ENCODE measurements at places on chromosomes 1 and 21.

GRCh38 chr1:43238991-43239469 lies 30.8 kb upstream of the TMEM125 start:
- no peak for DNase-seq

DNA sequence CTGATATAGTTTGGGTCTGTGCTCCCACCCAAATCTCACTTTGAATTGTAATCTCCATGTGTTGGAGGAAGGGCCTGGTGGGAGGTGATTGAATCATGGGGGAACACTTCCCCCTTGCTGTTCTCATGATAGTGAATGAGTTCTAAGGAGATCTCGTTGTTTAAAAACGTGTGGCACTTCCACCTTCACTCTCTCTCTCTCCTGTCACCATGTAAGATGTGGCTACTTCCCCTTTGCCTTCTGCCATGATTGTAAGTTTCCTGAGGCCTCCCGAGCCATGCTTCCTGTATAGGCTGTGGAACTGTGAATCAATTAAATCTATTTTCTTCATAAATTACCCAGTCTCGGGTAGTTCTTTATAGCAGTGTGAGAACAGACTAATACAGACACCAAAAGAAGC lies 40.4 kb downstream of the FRRS1 start:
- no peak for DNase-seq

DNA sequence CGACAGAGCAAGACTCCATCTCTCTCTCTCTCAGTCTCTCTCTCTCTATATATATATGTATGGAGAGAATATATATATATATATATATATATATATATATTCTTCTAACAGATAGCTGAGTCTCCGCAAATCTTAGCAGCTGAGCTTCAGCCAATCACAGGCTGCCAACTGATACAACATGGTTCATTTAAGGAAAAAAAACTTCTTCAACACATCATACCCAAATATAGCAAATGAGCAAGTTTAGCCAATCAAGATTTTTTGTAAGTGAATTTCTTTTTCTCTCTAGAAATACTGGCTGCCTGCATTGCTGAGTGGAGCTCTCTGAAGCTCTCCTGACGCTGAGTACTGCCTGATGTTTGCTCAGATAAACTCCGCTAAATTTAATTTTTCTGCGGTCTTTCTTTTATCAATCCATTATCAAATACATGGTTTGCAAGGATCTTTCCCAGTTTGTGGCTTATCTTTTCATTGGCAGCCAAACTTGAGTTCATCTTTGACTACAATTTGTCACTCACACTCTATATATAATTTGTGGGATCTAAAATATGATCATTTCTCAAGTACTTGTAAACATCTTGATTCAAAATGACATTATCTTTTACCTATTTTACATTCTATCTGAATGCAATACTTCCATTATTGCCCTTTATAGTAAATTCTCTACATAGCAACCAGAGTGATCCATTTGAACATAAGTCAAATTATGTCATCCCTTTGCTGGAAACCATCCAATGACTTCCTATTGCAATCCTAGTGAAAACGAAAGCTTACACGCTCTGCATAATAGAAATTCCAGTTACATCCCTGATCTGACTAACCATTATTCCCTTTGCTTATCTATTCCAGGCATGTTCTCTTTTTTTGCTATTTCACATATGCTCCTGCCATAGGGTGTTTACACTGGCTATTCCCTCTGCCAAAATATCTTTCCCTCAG lies 2131.7 kb downstream of the MRPL39 start:
- no peak for DNase-seq

DNA sequence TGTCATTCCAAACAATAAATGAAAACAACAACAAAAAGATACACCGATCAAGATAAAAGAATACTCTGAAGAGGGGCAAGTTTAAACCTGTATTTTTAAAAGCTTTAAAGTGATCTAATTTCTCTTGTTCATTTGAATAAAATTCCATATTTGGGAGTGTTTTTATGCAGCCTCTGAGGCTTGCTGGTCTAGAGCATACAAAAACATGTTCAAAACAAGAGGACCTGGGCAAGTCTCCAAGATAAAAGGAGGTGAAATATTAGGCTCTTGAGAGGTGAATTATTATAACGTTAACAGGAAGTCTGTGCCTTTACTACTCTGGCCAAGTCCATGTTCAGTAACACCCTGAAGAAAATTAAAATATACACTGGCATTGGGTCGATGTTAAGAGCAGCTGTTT lies 20.1 kb downstream of the URB1 start:
- DNase-seq, result no peak

DNA sequence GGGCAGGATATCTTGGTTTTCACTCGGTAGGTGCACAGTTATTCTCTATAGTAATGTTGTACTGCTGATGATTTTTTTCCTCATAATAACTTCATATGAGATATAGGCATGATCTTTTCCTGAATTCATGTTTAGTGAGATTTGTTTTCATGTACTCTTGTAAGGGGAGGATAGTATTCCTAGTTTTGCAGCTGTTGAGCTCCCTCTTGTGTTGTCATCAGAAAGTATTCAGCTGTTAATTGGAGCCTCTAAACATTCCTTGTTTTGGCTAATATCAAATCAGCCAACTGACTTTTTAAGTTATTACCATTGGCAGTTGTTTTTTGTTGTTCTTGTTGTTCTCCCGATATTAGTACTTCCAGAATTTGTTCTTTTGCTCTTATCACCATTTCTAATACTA lies 24.4 kb downstream of the OR10R2 start:
- no peak for DNase-seq

DNA sequence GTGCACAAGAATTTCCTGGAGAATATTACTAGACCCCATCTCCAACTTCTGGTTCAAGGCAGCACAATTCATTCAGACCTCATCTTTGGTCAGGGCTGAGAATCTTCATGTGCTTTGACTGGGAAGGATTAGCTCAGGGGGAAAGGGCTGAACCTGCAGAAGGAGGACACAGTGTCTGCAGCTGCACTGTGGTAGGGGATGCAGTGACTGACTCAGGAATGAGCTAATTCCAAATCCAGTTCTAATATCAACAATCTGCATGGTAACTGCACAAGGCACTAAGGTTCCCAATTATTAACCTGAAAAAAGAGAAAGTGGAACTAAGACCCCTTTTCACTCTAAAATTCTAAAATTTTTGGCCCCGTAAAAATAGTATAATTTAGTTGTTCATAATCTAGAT lies 31.6 kb downstream of the TTLL7 start:
- DNase-seq, result no peak

DNA sequence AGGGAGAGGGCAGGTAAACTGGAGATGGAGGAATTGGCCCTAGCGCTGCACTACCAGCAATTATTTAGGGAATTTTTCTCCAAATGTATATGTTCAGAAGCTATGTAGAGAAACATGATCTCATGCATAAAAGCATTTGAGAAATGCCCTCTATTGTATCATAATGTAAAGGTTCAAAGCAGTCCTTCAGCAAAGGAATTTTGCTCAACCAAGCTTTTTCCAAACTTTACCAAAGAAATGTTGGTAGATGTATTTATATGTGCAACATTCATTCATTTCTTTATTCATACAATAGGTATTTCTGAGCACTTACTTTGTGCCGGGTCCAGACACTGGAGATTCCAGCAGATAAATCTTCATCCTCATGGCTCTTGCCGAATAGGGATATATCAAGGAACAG lies 64.4 kb downstream of the XCL1 start:
- DNase-seq, result no peak

DNA sequence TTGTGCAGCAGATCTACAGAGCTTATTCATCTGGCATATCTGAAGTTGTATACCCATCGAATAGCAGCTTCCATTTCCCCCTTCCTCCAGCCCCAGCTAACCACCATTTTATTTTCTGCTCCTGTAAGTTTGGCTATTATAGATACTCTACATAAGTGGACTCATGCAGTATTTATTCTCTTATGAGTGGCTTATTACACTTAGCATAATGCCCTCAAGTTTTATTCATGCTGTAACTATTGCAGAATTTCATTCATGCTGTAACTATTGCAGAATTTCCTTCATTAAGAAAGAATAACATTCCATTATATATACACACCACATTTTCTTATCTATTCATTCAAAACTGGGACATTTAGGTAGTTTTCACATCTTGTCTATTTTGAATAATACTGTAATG lies 30.5 kb upstream of the IFI16 start:
- no peak for DNase-seq

DNA sequence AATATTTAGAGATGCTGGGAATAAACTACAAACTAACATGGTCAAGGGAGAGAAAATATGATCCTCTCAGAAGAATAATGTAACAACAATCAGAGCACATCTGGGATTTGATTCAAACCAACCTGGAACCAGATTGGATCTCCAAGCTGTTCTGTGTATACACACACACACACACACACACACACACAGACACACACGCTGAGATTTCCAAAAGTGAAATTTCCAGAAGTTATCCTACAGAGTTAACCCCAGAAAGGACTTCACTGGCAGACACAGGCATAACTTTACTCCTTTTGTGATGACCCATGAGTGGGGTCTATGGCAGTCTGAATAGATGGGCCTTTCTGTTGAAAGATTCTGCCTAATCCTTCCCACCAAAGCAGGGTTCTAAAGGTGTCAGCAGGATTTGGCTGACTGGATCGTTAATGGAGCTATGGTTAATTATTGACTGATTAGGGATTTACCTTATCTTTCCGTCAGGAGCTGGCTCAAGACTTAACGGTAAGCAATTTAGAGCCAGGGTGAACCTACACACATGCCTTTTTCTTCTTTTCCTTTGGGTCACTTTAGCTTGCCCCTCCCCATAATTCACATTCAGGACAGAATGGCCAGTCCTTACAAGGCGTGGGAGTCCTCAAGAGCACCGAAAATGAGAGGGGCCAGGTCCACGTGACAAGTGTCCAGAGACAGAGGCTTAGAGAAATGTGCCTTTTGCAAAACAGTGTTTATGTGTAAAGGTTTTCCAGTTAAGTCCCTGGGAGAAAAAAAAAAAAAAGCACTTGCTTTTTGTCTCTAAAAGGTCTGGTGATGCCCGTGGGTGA lies 10.9 kb upstream of the PROX1 start:
- no peak for DNase-seq

DNA sequence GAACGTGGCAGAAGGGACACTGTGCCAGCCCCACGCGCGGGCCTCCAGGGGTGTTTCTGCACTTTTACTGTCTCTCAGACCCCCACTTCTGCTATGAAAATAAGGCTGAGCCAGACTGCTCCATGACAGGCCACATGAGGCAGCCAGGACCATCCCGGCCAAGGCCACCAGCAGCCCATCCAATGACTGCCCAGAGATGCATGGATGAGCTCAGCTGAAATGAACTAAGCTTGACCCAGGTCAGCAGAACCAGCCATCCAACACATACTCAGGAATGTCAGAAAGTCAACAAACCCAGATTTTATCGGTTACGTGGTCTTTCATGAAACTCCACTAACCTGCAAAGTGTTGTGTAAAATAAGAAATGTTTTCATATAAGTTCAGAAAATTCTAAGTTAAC lies 51.2 kb downstream of the CCDC185 start:
- no peak for DNase-seq

GRCh38 chr1:79193211-79194079 lies 186.9 kb upstream of the ADGRL4 start:
- DNase-seq, result no peak

GRCh38 chr1:31931593-31932225 lies 6.5 kb downstream of the PTP4A2 start:
- DNase-seq, result no peak

GRCh38 chr1:228205526-228206436 lies 2.1 kb upstream of the OBSCN start:
- no peak for DNase-seq

DNA sequence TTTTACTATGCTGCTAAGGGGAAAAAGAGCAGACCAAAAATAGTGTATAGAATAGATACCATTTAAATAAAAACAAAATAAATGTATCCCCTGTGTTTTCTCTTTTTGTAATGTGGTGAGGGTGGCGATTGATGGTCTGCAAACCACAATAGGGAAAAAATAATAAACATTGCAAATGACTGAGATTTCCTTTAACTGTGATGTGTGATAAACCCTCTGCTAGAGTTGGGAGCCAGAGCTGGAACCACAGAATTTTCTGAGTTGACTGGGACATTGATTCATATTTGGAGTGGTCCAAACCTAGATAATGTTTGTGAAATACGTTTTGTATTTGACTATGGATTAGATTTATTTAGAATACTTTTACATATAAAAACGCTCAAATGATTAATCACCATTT lies 70.6 kb upstream of the PTGFR start:
- DNase-seq, result no peak

- no peak for DNase-seq
Observed at GRCh38 chr1:243316366-243316989, 60.6 kb downstream of the SDCCAG8 start.

DNA sequence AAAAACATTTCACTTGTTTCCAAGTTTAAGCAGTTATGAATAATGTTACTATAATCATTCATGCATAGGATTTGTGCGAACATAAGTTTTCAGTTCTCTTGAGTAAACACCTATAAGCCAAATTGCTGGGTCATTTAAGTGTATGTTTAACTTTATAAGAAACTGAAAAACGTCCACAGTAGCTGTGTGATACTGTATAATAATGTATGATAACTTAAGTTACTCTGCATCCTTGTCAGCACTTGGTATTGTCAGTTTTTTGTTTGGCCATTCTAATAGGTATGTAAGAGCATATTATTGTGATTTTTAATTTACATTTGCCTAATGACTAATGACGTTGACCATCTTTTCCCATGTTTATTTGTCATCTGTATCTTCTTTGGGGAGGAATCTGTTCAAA lies 14.4 kb upstream of the SLC35A3 start:
- DNase-seq, result no peak

- no peak for DNase-seq
Observed at GRCh38 chr21:15932726-15933125, 202.9 kb downstream of the USP25 start.

DNA sequence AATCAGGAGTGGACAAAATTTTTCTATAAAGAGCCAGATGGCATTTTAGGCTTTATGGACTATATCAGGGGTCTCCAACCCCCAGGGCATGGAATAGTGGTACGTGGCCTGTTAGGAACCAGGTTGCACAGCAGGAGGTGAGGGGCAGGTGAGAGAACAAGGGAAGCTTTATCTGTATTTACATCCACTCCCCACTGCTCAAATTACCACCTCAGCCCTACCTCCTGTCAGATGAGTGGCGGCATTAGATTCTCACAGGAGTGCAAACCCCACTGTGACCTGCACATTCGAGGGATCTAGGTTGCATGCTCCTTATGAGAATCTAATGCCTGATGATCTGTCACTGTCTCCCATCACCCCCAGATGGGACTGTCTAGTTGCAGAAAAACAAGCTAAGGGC lies 13.9 kb downstream of the PHTF1 start:
- DNase-seq, result no peak

GRCh38 chr21:38323721-38324531 lies 67.1 kb downstream of the KCNJ15 start:
- DNase-seq, result no peak

GRCh38 chr1:20248971-20249612 lies 41.6 kb upstream of the VWA5B1 start:
- DNase-seq, result no peak

GRCh38 chr1:24119859-24120756 lies 8.2 kb upstream of the MYOM3 start:
- DNase-seq, result no peak

- DNase-seq, result no peak
Observed at GRCh38 chr1:34212673-34213072, 36.0 kb downstream of the C1orf94 start.

- DNase-seq, result no peak
Observed at GRCh38 chr1:179826626-179827280, 50.9 kb downstream of the TOR1AIP2 start.

All from stimulated activated CD8-positive, alpha-beta memory T cell treated with anti-CD3 and anti-CD28 coated beads, Interleukin-4, amount 100 ng/mL, for 24 hours (primary cell).